ENCODE measurements at places on chromosomes 3 and 15.
A peak's percentile ranks its signal among the peaks of the same experiment; 100 is the strongest.

DNA sequence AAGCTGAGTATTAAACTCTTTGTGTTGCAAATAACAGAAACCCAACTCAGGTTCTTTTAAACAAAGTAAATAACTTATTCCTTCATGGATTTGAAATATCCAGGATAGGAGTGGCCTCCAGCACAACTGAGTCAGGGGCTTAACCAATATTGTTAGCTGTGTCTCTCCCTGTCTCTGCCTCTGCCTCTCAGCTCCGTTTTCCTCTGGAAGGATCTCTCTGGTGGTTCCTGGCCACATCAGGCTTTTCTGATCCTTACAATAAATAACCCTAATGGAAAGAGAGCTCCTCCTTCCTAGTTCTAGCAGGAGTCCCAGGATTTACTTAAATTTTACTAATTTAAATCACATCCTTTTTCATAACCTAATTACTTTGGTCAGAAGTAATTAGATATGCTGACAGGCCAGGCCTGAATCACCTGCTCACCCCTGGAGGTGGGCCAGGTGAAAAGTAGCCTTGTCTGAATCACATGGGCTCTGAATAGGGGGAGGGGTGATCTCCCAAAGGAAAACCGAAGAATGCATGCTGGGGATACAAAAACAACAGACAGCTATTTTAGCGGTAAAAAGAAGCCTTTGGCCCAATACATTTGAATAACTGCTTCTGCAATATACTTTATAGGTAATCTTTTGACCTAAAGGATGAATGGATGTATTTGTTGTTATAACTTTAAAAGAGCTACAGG is 75.4 kb downstream of the REC114 start:
- no peaks in the 10 kb centered on the region for H3K36me3 ChIP-seq
- peaks cover 40% of the 10 kb centered on the region for H3K4me1 ChIP-seq

GRCh38 chr15:64697911-64698369 is 77.4 kb downstream of the RBPMS2 start:
- no peak overlapping the region for H3K4me3 ChIP-seq
- H3K4me1 ChIP-seq, result peaks cover 66% of the 10 kb centered on the region
- no peak for DNase-seq
- no peaks in the 10 kb centered on the region for H3K36me3 ChIP-seq
- peaks cover 13% of the 10 kb centered on the region for H3K27me3 ChIP-seq
- no peak overlapping the region for H3K27ac ChIP-seq

DNA sequence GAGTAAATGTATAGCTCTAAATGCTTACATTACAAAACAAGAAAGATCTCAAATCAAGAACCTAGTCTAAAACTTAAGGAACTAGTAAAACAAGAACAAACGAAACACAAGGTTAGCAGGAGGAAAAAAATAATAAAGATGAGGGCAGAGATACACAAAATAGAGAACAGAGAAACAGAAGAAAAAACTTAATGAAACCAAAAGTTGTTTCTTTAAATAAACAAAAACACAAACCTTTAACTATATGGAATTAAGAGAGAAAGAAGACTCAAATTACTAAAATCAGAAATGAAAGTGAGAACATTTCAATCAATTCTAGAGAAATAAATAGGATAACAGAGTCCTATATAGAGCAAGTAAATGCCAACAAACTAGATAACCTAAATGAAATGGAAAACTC is 59.6 kb downstream of the DLG1 start:
- no peak overlapping the region for H3K4me3 ChIP-seq
- H3K27ac ChIP-seq, result no peak overlapping the region
- peaks cover 79% of the 10 kb centered on the region for H3K4me1 ChIP-seq
- no peak for DNase-seq

DNA sequence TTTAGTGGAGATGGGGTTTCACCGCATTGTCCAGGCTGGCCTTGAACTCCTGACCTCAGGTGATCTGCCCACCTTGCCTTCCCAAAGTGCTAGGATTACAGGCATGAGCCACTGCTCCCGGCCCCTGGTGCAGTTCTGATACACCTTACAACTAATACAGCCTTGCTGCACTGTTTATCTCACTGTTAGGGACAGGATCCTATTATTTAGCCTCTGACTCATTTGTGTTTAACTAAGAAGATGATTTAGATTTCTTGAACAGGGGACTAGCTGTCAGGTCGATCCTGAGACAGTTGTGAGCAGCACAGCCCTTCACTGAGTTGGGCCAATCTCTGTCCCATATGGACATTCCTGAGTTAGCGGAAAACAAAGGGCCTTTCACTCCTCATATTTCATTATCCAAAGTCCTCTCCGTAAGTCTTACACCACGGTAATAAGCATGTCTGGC is 19.2 kb downstream of the GYG1 start:
- peaks cover 84% of the 10 kb centered on the region for H3K4me1 ChIP-seq
- H3K27me3 ChIP-seq, result peaks cover 14% of the 10 kb centered on the region
- peaks cover 69% of the 10 kb centered on the region for H3K36me3 ChIP-seq
- no peak for DNase-seq
- H3K27ac ChIP-seq, result peak overlapping the region; percentile 91

DNA sequence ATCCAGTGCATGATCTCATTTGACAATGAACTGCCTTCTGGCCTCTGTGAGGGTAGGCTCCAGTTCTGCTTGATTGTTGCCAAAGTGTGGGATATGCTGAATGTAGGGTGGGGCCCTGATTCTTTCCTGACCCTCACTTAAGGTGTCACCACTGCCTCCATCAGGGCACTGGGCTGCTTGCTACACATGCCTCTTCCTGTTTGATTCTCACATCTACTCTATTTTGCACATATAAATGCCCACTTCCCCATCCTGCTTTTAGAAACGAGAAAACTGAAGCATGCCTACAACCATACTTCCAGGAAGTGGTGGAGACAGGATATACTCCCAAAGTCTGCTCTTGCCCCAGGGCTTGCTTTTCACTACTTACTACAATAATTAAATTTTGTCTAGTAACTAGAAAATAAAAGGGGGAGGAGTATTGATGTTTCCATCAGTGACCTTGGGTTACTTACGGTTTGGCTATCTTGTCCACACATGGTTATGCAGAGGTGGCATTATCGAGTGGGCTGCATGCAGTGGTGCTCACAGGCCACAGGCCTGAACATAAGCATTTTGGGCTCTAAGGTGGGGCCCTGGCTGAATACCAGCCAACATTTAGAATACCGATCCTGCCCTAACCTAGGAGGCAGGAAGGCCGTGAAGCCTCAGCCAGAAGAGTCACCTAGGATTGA is 6.7 kb downstream of the ZDHHC3 start:
- peaks cover 93% of the 10 kb centered on the region for H3K4me1 ChIP-seq
- peak overlapping the region; percentile 91 for H3K27ac ChIP-seq
- H3K36me3 ChIP-seq, result no peaks in the 10 kb centered on the region
- H3K4me3 ChIP-seq, result peak overlapping the region; percentile 67
- peak; percentile 40 for DNase-seq
- H3K27me3 ChIP-seq, result no peaks in the 10 kb centered on the region

GRCh38 chr3:126699011-126699410 is 5.0 kb upstream of the CHCHD6 start:
- peaks cover 17% of the 10 kb centered on the region for H3K27me3 ChIP-seq
- H3K36me3 ChIP-seq, result no peaks in the 10 kb centered on the region
- no peak overlapping the region for H3K4me3 ChIP-seq
- H3K27ac ChIP-seq, result no peak overlapping the region

GRCh38 chr15:32979710-32980109 is 214.8 kb downstream of the FMN1 start:
- no peaks in the 10 kb centered on the region for H3K27me3 ChIP-seq
- H3K4me1 ChIP-seq, result peaks cover 5% of the 10 kb centered on the region
- no peak overlapping the region for H3K4me3 ChIP-seq
- DNase-seq, result no peak
- H3K36me3 ChIP-seq, result no peaks in the 10 kb centered on the region
- H3K27ac ChIP-seq, result no peak overlapping the region

DNA sequence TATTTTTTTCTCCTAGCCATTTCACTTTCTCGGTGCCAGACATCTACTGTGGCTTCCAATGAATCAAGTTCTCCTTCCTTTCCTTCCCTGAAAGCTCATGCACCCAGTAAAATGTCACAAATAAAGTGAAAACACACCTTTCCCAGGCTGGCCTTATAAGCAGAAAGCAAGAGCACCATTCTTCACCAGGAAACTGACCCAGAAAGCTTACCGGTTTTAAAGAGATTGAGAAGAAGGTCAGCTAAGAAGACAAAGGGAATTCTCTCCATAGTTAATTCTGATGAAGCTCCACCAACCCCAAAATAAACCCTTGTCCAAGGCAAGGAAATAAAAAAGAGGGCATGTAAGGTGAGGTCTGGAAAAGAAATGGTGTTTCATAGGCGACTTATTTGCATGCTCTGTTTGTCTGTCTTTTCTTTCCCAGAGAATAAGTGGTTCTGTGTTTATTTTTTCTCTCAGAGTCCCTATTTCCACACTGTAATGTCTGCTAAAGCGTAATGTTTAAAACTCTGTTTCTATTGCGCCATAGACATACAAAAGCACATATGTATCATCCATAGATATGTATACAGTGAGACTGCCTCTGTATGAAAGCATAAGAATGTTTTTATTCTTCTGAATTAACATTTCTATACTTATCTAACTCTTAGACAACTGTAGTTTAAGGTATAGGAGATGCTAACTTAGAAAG is 2.8 kb downstream of the LSAMP start:
- H3K27ac ChIP-seq, result no peak overlapping the region
- no peaks in the 10 kb centered on the region for H3K36me3 ChIP-seq
- H3K4me3 ChIP-seq, result no peak overlapping the region
- H3K4me1 ChIP-seq, result no peaks in the 10 kb centered on the region
- H3K27me3 ChIP-seq, result no peaks in the 10 kb centered on the region

GRCh38 chr3:142127941-142128658 is 21.2 kb downstream of the TFDP2 start:
- peaks cover 40% of the 10 kb centered on the region for H3K4me1 ChIP-seq
- H3K27ac ChIP-seq, result peak overlapping the region; percentile 88
- H3K36me3 ChIP-seq, result peaks cover 6% of the 10 kb centered on the region
- peak; percentile 24 for DNase-seq

- H3K27me3 ChIP-seq, result peaks cover 2% of the 10 kb centered on the region
- H3K4me3 ChIP-seq, result peak overlapping the region; percentile 91
- peaks cover 39% of the 10 kb centered on the region for H3K4me1 ChIP-seq
- H3K36me3 ChIP-seq, result no peaks in the 10 kb centered on the region
- H3K27ac ChIP-seq, result peak overlapping the region; percentile 93
- no peak for DNase-seq
Observed at GRCh38 chr3:125594125-125594524, 1.2 kb downstream of the OSBPL11 start.

- no peak for DNase-seq
- H3K27ac ChIP-seq, result no peak overlapping the region
- no peaks in the 10 kb centered on the region for H3K4me1 ChIP-seq
- H3K27me3 ChIP-seq, result peaks cover 3% of the 10 kb centered on the region
Observed at GRCh38 chr3:161568671-161569070, 72.1 kb downstream of the OTOL1 start.

GRCh38 chr3:148991219-148992026 is at the start of gene GYG1:
Gene GYG1, plus strand, starts transcription at chr3:148991540. Its CDS starts 101 bp downstream, at chr3:148991641.
- DNase-seq, result peak; percentile 87
- H3K4me1 ChIP-seq, result peaks cover 31% of the 10 kb centered on the region
- H3K36me3 ChIP-seq, result peaks cover 12% of the 10 kb centered on the region
- H3K4me3 ChIP-seq, result peak within 1 kb of the TSS; percentile 90
- H3K27me3 ChIP-seq, result peaks cover 7% of the 10 kb centered on the region

DNA sequence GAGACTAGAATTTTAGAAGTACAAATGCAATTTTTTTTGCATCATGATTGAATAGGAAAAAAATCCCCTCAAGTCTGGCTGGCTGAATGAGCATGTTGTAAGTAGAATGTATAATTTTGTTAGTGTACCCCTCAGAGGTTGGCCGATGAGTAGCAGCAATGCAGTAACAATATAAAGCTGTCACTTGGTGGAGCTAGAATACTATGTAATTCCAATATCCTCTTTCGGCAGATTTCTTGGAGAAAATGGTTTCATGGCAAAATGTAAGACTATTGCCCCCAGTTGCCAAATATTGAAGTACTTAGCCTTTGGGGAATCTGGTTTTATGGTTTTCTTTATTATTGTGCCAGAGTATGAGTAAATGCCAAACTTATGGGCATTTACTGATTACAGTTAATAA is 39.8 kb upstream of the SGO1 start:
- DNase-seq, result no peak
- no peak overlapping the region for H3K27ac ChIP-seq
- H3K4me3 ChIP-seq, result no peak overlapping the region
- H3K4me1 ChIP-seq, result no peaks in the 10 kb centered on the region
- peaks cover 3% of the 10 kb centered on the region for H3K36me3 ChIP-seq
- peaks cover 4% of the 10 kb centered on the region for H3K27me3 ChIP-seq

GRCh38 chr3:43786102-43786501 is 95.4 kb downstream of the ABHD5 start:
- H3K27ac ChIP-seq, result no peak overlapping the region
- H3K27me3 ChIP-seq, result no peaks in the 10 kb centered on the region
- no peak for DNase-seq
- H3K36me3 ChIP-seq, result no peaks in the 10 kb centered on the region

DNA sequence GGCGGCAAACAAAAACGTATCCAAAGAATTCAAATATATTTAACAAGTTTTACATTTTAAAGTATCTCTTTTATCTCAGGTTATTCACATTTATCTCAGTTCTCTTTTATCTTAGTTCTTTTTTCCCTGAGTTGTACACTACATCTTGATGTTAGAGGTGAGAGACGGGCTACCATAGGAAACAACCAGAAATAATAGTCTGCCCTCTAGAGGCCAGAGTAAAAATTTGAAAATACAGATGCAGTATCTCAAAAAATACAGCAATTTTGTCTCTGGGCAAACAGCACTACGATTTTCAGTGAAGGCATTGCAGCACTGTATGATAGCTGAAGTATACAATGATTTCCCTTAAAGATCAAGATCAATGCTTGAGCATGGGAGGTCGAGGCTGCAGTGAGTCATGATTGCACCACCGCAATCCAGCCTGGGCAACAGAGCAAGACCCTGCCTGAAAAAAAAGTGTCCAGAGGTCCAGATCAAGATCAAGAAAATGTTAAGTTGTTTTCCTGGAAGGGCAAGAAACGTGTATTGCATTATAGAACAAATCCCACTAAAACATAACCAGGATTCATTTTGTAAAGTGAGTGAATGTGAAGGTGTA is 82.6 kb upstream of the ATP11B start:
- no peak overlapping the region for H3K4me3 ChIP-seq
- peaks cover 2% of the 10 kb centered on the region for H3K27me3 ChIP-seq
- peak; percentile 5 for DNase-seq
- no peaks in the 10 kb centered on the region for H3K4me1 ChIP-seq

DNA sequence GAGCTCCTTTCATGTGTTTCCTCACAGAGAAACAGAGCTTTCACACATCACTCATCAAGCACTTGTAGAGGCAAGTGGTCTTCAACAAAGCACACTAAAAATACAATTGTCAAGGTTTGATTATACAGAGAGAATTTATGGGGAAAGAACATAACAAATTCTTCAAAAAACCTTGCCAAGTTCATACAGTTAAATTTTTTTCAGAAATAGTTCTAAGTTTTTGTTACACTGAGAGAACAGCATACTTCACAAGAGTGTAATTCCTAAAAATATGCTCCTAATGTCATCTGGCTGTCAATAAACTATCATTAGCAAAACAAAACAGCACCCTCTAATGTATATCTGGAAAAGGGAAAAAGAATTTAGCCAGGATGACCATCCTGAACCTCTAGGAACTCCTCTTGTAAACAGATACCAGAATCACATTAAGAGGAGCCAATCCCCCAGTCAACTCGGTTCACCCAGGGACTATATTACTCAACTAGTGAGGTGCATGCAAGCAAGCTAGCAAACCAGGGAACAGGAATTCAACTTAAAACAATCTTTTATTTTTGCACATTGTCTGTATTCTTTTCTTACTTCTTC is 63.3 kb downstream of the RAD18 start:
- no peaks in the 10 kb centered on the region for H3K27me3 ChIP-seq
- peaks cover 49% of the 10 kb centered on the region for H3K36me3 ChIP-seq
- DNase-seq, result no peak
- no peak overlapping the region for H3K4me3 ChIP-seq
- no peak overlapping the region for H3K27ac ChIP-seq

GRCh38 chr3:138078096-138078495 is 37.3 kb downstream of the DZIP1L start:
- H3K4me1 ChIP-seq, result peaks cover 4% of the 10 kb centered on the region
- DNase-seq, result no peak
- no peak overlapping the region for H3K27ac ChIP-seq
- no peaks in the 10 kb centered on the region for H3K36me3 ChIP-seq
- peaks cover under 1% of the 10 kb centered on the region for H3K27me3 ChIP-seq
- H3K4me3 ChIP-seq, result no peak overlapping the region

All from immature natural killer cell (primary cell).